Caco-2 (cell line): ENCODE measurements at places on chromosomes 12 and 14.

DNA sequence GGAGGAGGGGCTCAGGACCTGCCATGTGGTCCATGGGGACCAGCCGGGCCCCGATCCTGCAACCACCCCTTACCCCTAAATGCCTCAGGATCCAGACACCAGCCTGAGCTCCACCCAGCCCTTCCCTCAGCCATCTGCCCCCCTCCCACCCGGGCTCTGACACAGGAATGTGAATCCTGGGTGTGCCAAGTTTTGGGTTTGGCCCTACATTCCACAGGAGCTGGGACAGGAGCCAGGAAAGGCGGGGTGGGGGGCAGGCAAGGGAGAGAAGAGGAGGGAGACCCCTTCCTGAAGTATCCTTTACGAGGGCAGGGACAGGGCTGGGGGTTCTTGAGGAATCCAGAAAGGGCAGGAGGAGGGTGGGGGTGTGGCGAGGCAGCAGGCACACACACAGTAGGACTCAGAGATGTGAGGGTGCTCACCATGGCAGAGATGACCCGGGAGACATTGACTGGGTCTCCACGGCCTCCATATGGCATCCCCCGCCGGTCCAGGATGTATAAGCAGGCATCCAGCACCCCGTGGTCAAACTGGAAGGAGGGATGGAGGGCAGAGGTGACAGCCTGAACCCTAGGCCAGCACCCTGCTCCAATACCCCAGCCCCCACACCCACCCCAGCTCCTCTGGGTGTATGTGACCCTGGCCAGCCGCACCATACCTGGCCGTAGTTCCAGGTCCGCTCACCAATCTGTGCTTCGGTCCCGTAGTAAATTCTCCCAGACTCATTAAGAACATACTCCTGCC lies 3.5 kb downstream of the TGM1 start:
- DNase-seq: no peak

GRCh38 chr12:132152411-132152821 lies 8.2 kb downstream of the NOC4L start:
- no peak for DNase-seq

DNA sequence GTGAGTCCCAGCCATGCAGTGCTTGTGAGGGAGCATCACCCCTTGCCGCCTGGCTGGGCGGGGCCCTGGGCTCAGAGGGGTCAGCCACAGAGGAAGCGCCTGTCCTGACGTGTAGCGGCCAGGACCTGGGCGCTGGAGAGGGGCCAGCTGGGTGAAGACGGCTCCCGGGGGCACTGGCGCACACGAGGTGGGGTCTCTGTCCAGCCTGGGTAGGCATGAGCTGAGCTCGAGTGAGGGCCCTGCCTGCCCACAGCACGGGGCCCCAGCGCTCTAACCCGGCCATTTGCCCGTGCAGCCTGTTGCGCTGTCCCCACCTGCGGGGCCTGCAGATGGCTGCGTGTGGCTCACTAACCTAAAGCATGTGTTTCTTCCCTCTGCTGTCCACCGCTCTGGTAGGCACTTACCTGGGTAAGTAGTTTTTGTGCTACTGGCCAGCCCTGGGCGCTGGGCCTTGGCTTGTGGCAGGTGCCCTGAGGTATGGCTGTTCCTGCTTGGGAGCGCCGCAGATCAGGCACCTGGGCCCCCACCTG lies 6.6 kb upstream of the CRIP2 start:
- DNase-seq: no peak

- peak; percentile 77 for DNase-seq
Measured at GRCh38 chr12:106136263-106136662, 2.5 kb downstream of the NUAK1 start.
